Stimulated activated naive CD8-positive, alpha-beta T cell treated with anti-CD3 and anti-CD28 coated beads, Interleukin-15, amount 100 ng/mL, for 72 hours (primary cell): ENCODE measurements at places on chromosomes 1 and 21.

- DNase-seq: no peak
Observed at GRCh38 chr1:181313466-181313865, 169.9 kb upstream of the CACNA1E start.

GRCh38 chr1:203480525-203481084 lies 5.0 kb downstream of the PRELP start:
- DNase-seq: no peak

- DNase-seq: no peak
Observed at GRCh38 chr1:152182944-152183361, 23.9 kb upstream of the RPTN start.

- no peak for DNase-seq
Observed at GRCh38 chr21:44837537-44837936, 19.7 kb upstream of the SUMO3 start.

DNA sequence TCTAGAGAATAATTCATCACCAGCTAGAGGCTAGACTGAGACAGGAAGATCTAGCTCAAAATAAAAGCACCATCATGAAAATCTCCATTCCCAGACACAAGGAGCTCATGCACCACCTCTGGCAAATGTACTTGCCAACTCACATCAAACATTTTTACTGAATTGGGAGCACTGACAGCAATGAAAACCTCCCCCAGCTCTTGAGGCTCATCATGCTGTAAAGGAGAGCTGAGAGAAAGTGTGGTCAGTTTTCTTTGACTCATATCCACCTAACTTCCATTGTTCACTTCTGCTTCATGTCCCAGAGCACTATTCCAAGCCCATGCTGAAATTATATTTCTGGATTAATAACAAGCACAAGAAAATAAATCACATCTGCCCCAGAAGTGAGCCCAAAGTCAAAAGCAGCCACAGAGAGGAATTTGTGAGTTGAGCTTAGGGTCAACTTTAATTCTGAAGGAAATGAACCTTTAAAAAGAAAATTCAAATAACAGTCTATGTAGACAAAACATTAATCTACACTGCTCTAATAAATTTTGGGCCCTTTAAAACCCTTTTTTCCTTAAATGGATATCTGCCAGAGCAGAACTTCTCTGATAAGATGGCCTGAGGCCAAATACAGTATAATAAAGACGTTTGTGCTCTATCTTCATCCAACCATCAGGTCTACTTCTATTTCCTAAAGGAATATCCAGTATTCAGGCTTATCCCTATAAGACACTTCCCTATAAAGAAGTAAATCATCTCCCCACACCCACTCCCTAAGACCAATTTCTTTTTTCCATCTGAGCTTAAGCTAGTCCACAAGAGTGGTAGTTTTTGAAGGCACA lies 85.9 kb upstream of the ADAM30 start:
- no peak for DNase-seq

DNA sequence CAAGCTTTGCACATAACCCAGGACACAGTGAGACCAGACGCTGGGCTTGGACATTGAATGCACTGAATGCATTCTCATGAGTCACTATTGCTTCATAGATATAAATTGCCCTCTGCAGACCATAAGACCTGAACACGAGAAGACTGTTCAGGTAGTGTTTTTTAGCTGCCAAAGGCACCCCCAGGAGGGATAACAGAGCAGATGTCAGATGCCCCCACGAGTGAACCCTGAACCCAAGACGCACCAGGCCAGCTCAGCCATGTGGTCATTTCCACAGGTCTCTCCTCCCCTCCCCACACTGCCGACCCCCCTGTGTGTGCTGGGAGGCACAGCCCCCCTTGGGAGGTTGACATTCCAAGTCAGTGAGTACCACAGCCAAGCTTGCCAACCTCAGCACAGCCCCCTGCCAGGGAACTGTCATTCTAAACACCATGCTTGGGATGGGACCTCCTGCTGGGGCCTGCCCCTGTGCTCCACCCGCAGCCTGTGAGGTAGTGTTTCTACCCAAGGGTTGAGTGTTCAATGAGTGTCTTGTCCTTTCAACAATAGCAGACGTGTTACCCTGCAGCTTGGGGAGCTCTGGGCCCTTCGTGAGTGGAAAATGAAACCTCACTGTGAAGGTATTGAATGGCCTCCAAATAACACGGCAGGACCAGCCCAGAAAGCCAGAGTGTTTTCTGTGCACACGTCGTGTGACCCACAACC lies 68.2 kb downstream of the PSMG1 start:
- DNase-seq: no peak

- DNase-seq: no peak
Observed at GRCh38 chr21:38790961-38791360, 14.8 kb upstream of the ETS2 start.

DNA sequence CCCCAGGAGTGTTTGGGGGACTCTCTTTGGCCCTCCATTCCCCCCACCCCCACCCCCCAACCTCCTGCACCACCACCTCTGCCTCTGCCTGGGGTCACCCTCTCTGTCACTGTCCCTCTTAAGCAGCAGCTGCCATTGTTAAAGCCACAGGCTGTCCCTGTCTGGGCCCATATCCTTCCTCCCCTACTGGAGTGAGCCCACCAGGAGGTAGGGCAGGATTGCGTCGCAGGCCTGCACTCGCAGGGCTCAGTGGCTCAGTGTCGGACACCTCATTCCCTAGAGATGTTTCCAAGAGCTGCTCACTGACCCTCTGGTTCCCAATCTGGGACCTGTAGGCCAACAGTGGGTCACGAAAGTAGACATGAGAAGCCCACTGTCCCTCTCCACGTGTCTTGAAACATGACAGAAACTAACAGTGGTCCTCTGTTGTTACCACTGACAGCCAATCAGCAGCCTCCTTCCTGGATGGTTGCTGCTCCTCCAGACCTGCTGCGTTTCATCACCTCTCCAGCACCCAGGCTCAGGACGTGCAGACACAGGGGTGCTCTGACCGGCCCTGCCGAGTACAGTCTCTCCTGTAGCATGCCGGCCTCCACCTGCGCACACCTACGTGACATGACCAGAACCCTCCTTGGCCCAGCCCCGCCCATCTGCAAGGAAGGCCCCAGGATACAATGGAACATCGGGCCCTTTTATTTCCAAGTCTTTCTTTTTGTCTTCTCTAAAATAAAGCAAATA lies 7.7 kb downstream of the PRDM15 start:
- DNase-seq: no peak

- DNase-seq: no peak
Observed at GRCh38 chr1:106584107-106584506, 472.4 kb upstream of the PRMT6 start.

GRCh38 chr21:36320421-36321324 lies 676 bp downstream of the MORC3 start:
- peak; percentile 82 for DNase-seq

DNA sequence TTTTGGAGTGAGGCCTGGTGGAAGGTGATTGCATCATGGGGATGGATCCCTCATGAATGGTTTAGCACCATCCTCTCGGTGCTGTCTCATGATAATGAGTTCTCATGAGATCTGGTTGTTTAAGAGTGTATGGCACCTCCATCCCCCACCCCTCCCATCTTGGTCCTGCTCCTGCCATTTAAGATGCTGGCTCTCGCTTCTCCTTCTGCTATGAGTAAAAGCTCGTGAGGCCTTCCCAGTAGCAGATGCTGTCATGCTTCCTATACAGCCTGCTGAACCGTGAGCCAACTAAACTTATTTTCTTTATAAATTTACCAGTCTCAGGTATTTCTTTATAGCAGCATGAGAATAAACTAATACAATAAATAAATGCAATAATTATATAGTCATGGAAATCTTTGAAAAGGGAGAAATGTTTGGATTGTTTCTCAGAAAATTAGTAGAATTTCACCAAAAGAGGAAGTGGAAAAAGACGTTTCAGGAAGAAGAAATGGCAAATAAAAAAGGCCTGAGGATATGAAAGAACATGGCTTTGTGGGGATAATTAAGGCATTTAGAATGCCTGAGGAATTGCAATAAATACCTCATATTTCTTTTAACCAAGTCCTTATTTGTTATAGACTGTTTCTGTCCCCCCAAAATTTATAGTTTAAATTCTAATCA lies 451.2 kb upstream of the ADGRL4 start:
- no peak for DNase-seq

GRCh38 chr1:195894411-195894810 lies 713.8 kb downstream of the KCNT2 start:
- DNase-seq: no peak

- no peak for DNase-seq
Observed at GRCh38 chr1:36882536-36883285, 151.6 kb downstream of the GRIK3 start.

DNA sequence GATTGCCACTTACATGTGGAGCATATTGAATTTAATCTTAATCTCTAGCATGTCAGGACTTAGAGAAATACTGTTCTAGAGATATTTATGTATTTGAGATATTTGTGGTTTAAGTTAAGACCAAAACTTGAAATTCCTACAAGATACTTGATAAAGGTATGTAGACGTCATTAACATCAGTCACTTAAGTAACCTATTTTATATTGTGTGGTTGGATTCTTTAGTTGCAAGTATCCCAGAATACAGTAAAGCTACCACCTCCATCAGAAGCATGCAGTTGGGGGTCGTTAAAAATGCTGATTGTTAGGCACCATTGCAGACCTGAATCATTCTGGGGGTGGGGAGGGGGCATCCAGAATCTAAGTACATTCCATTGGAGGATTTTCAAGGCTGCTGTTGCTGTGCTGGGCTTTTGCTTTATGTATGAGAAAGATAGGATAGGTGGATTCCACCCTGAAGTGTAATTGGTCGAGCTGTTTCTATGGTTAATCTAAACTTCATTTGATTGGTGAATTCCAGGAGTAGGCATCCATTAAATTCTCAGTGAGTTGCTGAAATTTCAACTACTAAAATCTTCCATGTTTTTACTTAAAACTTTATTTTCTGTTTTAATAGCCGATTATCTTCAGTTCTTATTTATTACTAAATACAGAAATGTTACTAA lies 4.0 kb downstream of the H3-3A start:
- no peak for DNase-seq

DNA sequence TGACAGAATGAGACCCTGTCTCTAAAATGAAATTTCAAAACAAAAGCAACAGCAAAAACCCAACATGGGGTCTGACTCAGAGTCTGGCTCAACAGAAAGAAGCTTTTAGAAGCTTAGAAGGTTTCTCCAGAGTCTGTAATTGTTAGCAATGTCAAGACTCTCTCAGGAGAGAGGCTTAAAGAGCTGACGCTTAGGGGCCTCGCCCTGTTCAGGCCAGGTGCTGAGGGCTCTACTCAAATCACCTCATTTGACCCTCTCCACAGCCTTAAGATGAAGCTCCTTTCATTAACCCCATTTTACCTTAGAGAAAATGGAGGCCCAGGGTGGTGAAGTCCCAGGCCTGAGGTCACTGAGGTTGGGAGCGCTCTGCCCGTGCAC lies 5.3 kb upstream of the KIF17 start:
- DNase-seq: no peak

DNA sequence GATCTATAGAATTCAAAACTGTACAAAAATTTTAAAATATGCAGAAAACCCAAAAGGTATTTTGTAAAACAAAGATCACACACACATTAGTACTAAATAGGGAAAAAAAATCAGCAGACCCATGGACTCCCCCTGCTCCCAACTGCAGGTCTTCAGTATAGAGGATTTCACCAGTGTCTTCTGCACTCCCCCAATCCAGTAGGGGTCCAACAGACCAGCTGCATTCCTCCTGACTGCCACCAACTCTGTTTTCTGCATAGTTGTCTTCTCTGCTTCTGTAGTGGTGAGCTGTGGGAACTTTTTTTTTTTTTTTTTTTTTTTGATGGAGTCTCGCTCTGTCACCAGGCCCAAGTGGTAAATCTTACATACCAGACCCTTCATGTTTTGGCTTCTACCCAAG lies 21.9 kb downstream of the CLCA2 start:
- DNase-seq: no peak

GRCh38 chr1:30525971-30526651 lies 197.3 kb downstream of the MATN1 start:
- no peak for DNase-seq

DNA sequence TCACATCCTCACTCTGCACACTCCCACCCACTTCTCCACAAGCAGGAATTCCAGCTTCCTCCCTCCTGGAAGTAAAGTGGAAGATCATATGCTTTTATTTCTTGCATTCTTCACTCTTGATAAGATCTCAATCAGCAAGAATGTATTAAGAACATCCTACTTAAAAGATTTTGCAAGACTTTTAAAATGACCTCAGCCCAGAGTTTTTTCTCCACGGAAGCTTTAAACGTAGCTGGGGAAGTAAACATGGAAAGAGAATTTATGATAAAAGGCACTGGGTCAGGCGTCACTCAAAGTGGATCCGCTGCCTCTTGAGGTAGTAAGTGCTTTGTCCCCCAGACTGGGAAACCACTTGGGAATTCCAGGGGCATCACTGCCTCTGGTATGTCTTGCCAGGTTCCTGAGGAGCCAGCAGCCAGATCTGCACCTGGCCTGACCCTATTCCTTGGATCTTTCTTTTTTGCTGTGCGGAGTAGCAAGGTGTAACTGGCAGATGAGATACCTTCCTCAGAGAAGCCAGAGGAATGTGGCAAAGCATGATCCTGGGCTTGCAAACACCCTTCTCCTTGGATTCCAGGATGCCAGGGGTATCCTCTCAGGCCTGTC lies 33.9 kb downstream of the CDK18 start:
- peak; percentile 5 for DNase-seq

- no peak for DNase-seq
Observed at GRCh38 chr1:2127187-2128145, 67.1 kb downstream of the FAAP20 start.

DNA sequence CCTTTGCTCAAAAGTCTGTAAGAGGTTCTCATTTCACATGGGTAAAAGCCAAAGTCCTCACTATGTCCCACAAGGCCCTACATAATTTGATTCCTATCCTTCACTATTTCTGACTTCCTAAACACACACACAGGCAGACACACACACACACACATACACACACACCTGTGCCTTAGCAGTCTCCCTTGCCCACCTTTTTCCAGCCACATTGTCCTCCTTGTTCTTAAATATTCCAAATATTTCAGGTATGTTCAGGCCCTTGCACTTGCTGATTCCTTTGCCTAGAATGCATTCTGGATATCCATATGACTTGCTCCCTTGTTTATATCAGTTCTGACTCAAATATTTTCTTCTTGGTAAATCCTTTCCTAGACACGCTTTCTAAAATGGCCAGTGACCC lies 54.6 kb downstream of the NTNG1 start:
- no peak for DNase-seq

- DNase-seq: no peak
Observed at GRCh38 chr1:25804964-25805862, 5.2 kb downstream of the SELENON start.

DNA sequence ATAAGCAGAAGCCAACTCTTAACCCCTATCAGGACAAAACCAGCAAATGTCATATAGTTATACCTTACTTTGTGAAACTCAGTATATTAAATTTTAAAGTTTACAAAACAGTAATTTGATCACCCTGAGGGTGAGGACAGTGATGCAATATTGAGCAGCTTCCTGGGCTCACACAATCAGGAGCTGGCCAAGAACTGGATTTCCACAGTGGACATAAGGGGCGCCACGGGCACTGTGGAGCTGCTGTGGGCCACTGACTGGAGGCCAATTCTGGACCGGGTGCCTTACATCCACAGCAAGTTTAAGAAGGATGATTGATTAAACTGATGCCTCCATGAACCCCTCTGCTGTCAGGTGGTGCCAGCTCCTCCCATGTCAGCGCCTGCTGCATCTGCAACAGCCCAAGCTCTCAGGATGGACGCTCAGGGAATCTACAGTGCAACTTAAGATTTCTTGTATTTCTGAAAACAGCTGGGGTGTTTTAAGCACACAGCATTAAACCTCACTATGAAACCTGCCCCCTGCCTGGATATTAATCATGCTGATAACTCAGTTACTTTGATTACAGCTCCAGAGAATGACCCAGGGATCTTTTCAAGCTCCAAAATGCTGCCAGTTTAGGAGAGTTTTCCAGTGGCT lies 55.9 kb downstream of the TOR3A start:
- DNase-seq: no peak

- no peak for DNase-seq
Observed at GRCh38 chr1:47216278-47217059, 15.6 kb downstream of the TAL1 start.
